CD4-positive, alpha-beta T cell treated with Interleukin-15 for 4 hours (primary cell): ENCODE measurements at places on chromosomes 2 and 18.

DNA sequence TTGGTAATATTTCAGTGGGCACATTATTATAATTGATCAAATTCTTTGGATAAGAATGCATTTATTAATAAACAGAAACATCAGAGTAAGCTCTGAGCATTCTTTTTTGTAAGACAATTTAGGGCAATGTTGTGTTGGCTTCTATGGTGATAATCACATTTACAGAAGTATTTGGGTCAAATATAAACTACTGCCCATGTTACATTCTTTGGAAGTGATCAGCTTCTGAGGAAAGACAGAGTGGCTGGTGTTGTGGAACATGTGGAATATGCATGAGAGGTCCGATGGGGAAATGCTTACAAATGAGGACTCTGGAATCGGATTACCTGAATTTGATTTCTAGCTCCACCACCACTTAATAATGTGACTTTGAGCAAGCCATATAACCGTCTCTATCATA lies 19.4 kb downstream of the SERPINB13 start:
- DNase-seq: no peak

DNA sequence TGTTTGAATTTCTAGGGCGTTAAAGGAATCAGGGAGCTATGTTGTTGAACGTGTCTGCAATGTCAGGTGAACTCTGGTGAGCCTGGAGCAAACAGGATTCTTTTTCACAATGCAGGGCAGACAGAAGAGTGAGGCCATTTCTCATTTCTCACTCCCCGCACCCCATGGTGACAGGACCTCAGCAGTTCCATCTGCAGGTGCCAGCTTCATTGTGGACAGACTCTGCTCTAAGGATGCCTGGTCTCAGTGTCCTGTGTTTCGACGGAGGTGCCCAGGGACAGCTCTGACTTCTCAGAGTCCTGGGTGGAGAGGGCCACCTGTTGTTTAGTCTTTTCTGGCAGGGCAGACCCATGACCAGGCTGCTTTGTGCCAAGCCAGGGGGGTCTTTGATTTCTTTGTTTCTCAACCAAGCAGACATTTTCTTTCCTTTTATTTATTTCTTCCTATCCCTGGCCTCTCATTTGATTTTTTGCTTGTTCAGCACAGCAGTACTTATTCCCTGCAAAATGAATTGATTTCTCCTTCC lies 201.5 kb downstream of the RNF144A start:
- no peak for DNase-seq

GRCh38 chr2:162400336-162400735 lies 56.4 kb downstream of the GCA start:
- DNase-seq: no peak

- DNase-seq: no peak
These were observed 219.5 kb upstream of the NRP2 start for GRCh38 chr2:205462681-205463345.

DNA sequence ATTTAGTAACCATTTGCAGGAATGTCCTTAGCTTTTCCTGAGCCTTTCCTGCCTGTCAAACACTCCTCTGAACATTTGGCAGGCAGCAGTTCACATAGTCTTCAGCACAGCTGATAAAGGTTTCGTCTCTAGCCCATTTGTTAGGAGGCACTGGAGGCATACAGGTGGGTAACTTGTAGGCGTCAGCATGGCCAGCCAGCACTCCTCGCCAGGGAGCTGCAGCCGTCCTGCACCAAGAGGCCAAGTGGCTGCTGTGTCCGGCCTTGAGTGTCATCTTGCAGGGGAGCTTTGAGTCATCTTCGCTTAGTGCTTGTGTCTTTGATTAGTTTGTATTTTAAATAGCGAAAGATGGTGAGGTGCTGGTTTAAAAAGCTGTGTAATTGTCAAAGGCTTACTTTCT lies 120.3 kb upstream of the NFATC1 start:
- DNase-seq: no peak

DNA sequence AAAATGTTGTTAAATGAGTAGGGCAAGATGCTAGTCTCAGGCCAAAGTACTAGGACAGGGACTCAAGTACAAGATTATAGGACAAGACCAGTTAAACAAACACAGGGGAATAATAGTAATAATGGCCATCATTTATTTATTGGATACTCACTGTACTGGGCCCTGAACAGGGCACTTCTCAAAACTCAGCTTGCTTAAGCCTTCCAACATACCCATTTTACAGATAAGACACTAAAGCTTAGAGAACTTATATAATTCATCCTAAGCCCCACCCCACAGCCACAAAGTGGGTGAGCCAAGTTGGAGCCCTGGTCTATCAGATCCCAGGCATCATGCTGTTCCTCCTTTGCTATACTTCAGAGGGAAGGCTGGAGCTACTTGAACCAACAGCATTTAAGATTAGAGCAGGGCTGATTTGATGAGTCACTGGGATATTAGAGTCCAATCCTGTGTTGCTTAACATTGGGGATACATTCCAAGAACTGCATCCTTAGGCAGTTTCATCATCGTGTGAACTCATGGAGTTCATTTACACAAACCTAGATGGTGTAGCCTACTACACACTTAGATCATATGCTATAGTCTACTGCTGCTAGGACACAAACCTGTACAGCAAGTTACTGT lies 153.6 kb downstream of the MTCL1 start:
- DNase-seq: no peak

- no peak for DNase-seq
These were observed 39.5 kb upstream of the FHL2 start for GRCh38 chr2:105438104-105438929.

- no peak for DNase-seq
These were observed 1.1 kb downstream of the L3MBTL4 start for GRCh38 chr18:6413579-6414117.

DNA sequence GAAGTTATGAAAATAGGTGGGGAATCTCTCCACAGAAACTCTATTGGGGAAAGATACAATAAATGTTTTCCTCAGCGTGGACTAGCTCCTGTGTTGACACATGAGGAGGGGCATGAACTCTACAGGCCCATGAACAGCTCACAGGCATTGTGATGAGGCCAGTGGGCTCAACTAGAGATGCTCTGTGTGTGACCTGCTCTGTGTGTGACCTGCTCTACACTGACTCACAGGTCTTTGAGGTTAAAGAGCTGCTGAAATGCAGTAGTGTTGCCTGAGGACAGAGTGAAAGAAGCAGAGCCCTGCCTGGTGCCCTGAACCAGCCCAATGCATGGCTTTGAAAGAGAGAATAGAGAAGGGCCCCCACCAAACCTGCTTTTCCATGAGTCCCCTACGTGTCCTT lies 117.6 kb downstream of the MCFD2 start:
- DNase-seq: no peak

- no peak for DNase-seq
These were observed 50.9 kb downstream of the ZEB2 start for GRCh38 chr2:144468823-144469595.

- DNase-seq: peak; percentile 67
These were observed 162.1 kb downstream of the UBE2E3 start for GRCh38 chr2:181142514-181142913.

- DNase-seq: no peak
These were observed 25.5 kb downstream of the EPB41L3 start for GRCh38 chr18:5518179-5518770.

- DNase-seq: peak; percentile 72
These were observed 1.7 kb downstream of the TMSB10 start for GRCh38 chr2:84906900-84907714.

- DNase-seq: no peak
These were observed 1.1 kb upstream of the SLC35F6 start for GRCh38 chr2:26763019-26763418.

DNA sequence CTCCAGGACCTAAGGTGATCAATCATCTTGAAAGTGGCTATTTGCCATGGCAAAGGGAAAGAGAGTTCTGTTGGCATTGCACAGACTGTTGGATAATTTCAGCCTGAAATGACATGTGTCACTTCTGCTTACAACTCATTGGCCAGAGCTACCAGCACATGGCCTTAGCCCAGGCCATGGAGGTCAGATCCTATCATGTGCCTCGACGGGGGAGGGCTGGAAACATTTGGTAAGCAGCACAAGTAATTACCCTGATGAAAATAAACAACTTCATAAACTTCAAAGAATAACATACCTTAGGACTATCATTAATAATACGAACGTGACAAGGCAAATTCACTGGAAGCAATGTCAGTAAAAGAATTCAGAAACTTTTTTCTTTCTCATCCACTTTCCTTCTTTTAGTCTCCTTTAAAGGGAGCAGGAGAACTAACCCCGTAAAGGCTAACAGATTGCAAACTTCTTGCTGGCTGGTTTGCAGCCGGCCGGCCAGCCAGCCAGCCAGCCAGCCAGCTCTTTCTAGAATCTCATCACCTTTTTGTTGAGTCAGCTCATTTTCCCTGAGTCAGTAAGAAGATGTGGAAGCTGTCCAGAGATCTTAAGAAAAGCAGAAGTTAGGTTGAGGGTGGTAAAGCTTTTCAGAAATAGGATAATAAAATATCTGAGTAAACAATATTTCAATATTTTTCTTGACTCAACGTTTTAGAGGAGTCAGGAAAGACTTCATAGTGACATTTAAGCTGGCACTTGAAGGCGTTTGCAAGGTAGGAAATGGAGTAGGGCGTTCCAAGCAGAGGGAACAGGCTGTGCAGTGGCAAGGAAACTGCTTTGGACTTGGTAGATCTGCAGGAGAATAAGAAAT lies 31.9 kb downstream of the CNRIP1 start:
- no peak for DNase-seq

DNA sequence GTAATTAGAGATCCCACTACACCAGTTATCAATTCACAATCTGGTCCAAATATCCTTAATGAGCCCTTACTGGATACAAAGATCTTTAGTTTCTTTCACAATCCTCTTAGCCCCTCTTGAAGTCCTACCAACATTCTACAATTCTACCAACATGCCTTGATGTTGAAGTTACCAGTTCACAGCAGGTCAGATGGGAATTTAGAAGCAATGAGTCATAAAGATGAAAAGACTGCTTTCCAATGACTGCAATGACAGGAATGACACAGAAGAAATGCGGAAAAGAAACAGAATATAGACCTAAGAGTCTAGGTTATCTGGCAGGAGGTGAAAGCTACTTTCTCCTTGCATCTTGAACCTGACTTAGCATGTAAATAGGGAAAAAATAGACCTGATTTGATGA lies 24.5 kb downstream of the RTTN start:
- DNase-seq: no peak

DNA sequence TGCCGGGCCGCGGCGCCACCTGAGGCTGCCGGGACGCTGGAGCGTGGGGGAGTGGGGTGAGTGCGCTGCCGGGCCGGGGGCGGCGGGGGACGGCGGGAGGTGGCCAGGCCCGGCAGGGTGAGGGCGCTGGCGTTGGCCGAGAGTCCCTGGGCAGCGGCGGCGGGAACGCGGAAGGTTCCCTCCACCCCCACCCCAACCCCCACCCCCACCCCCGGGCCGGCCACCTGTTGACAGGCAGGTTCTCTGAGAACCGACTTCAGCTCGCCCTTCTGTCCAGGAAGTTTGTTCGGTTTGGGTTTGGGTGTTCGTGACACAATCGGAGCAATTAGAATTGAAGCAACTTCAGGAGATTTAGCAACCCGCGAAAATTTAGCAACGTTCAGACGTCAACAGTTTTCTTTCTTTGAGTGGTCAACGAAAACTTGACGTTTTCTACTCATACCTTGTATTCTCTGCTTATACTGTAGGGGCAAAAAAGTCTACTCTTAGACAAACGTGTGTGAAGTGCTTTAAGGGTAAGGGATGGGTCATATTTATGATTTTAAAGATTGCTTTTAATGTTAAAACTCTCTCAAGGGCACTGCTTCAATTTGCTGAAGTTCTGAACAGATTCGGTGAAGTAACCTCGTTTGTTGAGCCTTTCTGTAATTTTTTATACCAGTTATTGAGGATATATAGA lies 9.3 kb downstream of the OTX1 start:
- no peak for DNase-seq

GRCh38 chr2:174224665-174225288 lies 23.6 kb downstream of the OLA1 start:
- DNase-seq: no peak

- no peak for DNase-seq
These were observed 299.1 kb upstream of the TNP1 start for GRCh38 chr2:217158928-217159327.

- DNase-seq: no peak
These were observed 57.1 kb upstream of the RNF152 start for GRCh38 chr18:61949946-61950345.

DNA sequence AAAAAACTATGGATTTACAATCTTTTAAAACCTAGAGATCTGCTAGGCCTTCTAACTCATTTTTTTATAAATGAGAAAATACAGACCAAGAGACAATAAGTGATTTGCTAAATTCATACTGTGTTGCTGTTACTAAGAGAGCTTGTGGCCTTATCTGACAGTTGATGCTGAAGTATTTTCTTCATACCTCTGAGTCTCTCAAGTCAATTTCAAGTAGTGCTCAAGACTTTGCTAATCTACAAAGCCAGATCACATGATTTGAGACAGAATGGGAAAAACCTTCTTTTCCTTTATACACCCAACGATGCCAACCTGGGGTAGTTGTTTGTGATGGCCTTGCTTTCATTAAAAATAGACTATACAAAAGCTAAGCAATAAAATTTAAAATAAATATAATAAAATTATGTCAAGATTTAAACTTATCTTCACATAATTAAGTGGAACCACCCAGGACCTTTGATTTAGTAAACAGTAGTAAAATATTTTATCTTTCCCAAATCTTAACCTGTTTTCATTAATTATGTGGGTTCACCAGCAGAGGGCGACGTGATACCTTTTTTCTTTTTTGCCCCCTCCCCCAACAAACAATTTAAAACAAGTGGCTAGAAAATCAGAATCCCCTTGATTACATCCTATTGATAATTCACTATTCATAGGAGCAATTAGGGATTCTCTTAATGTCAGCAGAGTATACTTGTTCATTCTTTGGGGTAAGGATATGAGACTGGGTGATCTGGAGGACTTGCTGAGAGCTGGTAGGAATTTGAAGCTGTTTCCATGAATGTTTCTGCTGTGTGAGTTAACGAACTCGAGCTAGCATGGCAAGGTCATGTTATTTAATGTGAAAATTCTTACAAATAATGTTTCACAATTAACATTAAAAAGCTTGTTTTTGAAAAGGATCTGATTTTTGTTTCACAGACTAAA lies 49.6 kb upstream of the SLC5A7 start:
- no peak for DNase-seq

- no peak for DNase-seq
These were observed 841.5 kb upstream of the FANCL start for GRCh38 chr2:59082657-59083056.
